T-helper 17 cell (primary cell): ENCODE measurements at places on chromosomes 7 and 10. TPM values are rescaled to one million over a fixed set of nuclear protein-coding genes. Genes with fewer than 3 reads are reported as not detected.

Gene SLC29A3
- total RNA-seq = 3.2 TPM

Gene CPVL
- total RNA-seq = 6.0 TPM

Gene SOSTDC1
- not detected for total RNA-seq

Gene PAX4
- total RNA-seq = not detected

Gene INHBA
- not detected for total RNA-seq

Gene MCMBP
- 32.9 TPM for total RNA-seq

Gene FAM25C
- total RNA-seq = not detected

Gene TMEM176B
- total RNA-seq = not detected

Gene CH25H
- not detected for total RNA-seq

Gene NXPH1
- total RNA-seq = not detected
